ENCODE measurements at places on chromosomes 7 and 10.

- peak; percentile 28 for DNase-seq
Measured at GRCh38 chr7:14748461-14748860, 154.1 kb downstream of the DGKB start.

GRCh38 chr10:29240986-29241660 lies 47.7 kb upstream of the LYZL1 start:
- DNase-seq = no peak

- DNase-seq = no peak
Measured at GRCh38 chr7:134741907-134742635, 37.4 kb upstream of the CALD1 start.

DNA sequence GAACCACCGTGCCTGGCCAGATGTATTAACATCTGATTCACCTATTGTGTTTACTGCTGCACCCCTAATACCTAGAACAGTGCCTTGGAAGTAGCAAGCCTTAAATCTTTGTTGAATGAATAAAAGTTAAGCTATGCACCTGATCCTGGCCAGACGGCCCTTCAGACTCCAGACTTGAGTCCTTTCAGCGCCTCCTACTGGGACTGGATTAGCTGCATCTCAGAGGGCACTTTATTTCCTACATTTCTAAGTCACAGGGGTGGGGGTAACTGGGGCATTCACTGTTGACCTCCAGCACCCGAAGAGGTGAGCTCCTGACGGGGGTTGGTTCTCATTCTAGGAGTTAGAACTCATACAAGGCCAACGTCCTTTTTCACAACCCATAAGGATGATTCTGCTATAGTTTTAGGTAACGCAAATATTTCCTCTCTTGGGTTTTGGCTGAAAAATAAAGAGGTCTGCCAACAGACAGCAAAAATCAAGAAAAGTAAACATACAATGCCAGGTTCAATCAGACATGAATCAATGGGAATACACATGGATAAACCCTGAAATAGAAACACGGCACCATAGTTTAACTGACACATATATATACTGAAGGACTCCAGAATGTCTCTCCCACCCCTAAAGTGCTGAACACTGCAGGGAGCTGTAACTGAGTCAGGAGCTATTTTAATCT lies 48.0 kb upstream of the DLG5 start:
- DNase-seq = no peak

GRCh38 chr10:132475086-132475485 lies 62.5 kb upstream of the INPP5A start:
- DNase-seq = no peak

- DNase-seq = no peak
Measured at GRCh38 chr7:32574626-32575025, 79.3 kb downstream of the AVL9 start.

DNA sequence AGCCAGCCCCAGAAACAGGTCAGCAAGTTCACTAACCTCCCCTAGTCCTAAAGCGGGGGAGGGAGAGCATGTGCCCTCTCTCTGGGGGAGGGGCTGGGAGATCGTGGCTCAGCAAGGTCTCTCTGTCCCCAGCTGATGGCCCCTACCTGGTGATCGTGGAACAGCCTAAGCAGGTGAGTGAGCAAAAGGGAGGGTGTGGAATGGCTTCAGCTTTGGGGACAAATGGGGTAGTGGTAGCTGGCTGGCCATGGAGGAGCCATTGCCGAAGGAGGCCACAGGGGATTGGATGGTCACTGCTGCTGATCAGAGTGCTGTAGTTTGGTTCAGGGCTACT lies 779 bp downstream of the NFKB2 start:
- no peak for DNase-seq

- no peak for DNase-seq
Measured at GRCh38 chr7:77532247-77532646, 4.8 kb upstream of the PTPN12 start.
